GM13977 (cell line): ENCODE measurements at places on chromosomes 11 and 22.
A peak's percentile ranks its signal among the peaks of the same experiment; 100 is the strongest.

DNA sequence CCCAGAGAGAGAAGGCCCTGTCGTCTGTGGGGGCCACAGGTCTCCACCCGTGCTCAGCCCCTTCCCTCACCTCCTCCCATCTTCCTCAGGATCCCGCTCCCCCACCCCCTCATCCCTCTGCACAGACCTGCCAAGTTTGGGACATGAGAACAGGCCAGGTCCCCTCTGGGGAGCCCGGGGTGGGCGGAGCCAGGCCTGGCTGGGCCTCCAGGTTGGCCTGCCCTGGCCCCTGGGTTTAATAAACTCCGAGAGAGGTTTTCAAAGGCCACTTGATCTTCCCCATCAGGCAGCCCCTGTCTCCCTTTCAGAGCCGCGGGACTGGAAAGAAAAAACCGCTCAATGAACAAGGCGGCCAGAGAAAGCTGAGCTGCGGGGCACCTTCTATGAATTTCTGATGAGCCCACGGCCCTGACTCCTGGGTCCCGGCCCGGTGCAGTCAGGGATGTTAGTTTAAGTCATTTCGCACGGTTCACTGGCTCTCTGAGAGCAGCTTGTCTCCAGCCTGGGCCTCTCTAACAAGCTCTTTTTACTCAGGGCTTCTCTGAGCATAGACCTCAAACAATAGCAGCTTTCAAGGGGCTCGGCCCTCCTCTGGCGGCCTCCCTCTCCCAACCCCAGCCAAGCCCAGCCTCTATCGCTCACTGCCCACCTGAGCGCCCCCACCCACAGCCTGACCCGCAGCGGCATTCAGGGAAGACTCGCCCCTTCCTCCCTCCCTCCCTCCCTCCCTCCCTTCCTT is 64.8 kb downstream of the RPUSD4 start:
- DNase-seq: no peak

- no peak for DNase-seq
Measured at GRCh38 chr22:43743131-43743530, 69.0 kb downstream of the EFCAB6 start.

DNA sequence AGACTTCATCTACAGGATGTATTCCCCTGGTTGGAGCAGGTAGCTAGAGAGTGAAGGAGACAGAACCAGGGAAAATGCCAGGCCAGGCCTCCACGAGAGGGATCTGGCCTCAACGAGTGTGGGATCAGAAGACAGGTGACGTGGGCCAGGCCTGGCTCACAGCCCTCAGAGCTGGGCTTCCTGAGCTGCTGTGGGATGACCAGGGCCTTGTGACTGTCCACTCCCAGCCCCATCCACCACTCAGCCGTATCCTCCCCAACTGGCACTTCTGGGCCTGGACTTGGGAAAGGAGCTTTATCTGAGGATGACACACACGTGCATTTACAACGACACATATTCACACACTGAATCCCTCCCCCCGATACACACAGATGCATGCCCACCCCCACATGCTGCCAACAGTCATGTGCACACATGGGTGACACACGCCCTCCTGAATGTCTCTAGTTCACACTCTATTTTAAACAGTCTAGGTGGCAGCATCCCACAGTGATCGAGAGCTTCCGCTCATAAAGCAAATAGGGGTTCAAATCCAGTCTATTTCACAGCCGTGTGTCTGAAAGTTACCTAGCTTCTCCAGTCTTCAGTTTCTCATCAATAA is 93.1 kb downstream of the TP53I11 start:
- no peak for DNase-seq

GRCh38 chr11:43962383-43963278 is 20.2 kb downstream of the C11orf96 start:
- DNase-seq: no peak

DNA sequence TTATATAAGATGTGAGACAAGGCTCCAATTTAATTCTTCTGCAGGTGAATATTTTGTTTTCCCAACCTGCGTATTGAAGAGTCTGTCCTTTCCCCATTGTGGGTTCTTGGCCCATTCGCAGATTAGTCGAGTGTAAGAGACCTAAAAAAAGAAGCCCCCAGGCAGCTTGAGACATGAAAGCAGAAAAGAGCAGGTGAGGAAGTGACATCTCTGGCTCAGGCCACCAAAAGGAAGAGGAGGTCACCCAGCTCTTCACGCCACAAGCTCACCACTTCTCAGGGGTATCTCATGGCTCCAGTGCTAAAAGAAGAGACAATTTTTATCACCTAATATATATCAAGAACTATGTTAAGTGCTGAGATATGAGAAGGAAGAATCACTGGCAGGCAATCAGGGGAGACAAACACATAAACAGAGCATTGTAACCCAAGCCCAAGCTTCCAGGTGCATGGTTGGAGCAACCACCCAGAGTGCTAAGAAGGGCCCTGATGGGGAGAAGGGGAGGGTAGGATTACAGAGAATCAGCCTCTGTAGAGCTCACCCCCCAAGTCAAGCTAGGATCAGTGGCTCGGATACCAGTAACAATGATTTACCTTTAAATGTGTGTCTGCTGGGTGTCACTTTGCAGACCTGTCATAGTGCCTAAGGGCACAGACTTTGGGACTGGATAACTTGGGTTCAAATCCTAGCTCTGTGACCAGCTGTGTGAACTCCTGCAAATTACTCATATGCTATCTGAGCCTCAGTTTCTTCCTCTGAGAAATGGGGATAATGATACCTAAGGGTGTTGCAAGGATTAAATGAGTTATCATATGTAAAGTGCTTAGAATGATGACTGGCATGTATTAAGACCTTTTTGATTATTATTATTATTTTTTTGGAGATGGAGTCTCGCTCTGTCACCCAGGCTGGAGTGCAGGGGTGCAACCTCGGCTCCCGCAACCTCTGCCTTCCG is 39.2 kb downstream of the MCHR1 start:
- DNase-seq: no peak

DNA sequence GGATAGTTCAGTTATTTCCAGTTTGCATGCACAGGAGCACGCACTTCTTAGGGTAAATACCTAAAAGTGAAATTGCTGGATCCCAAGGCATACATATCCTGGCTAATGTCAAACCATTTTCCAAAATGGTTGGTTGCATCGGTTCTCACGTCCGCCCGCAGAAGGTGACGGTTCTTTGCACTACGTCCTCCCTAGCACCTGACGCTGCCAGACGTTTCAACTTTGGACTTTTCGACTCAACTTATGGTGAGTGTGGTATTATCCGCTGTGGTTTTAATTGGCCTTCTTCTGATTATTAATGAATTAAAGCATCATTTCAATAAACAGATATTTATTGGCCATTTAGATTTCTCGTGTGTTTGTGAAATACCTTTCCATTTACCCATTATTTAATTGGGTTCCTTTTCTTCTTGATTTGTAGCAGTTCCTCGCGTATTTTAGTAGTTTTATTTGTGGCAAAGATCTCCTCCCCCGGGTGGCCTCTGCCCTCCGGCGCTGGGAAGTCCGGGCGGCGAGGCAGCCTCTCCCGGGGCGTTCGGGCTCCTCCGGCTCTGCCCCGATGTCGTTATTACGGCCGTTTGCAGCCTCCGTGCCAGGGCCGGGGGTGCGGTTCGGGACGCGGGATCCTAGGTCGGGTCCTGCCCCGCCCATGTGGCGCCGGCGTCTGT is at the start of gene JHY:
Gene JHY (plus strand): TSS at position 571 of the 668 bp plus-strand sequence. CDS start 3,091 bp downstream, outside the sequence.
- DNase-seq: no peak

- no peak for DNase-seq
Measured at GRCh38 chr11:8206251-8207079, 37.6 kb upstream of the RIC3 start.

GRCh38 chr11:87430821-87431220 is 393.1 kb downstream of the TMEM135 start:
- DNase-seq: no peak

GRCh38 chr11:36431429-36432092 is 78.5 kb downstream of the TRAF6 start:
- DNase-seq: no peak

- DNase-seq: no peak
Measured at GRCh38 chr22:44926124-44926475, 83.7 kb downstream of the PHF21B start.

DNA sequence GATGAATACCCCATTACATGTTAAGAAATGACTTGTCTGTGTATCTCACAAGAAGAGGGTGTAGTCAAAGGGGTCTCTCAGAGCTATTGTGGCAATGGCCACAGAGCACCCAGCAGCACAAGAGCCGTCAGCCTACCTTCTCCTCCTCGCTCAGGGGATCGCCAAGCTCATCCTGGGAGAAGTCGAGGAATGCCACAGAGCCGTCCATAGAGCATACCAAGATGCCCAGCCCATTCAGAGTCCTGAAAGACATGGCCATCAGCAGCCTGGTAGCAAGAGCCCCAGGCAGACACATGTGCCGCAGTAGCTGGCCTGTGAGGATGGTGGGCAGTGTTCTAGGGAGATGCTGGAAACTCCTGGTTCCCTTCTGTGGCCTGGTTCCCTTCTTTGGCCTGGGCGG is 44.0 kb downstream of the HIRA start:
- DNase-seq: no peak

GRCh38 chr11:108670451-108670850 is 5.6 kb downstream of the DDX10 start:
- DNase-seq: no peak

DNA sequence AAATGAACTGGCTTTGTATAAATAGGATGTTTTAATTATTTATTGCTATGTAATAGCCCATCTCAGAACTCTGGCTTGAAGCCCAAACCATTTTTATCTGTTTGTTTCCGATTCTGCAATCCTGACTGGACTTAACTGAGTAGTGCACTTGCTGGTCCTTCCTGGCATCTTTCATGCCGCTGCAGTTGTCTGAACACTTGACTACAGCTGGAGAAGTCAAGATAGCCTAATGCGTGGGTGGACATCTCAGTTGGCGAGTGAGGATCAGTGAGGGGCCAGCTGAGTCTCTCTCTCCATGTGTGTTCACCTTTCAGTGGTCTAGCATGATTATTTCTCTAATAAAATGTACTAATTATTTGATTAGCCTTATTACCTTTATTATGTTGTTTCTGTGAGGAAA is 105.8 kb downstream of the PRMT3 start:
- DNase-seq: no peak

DNA sequence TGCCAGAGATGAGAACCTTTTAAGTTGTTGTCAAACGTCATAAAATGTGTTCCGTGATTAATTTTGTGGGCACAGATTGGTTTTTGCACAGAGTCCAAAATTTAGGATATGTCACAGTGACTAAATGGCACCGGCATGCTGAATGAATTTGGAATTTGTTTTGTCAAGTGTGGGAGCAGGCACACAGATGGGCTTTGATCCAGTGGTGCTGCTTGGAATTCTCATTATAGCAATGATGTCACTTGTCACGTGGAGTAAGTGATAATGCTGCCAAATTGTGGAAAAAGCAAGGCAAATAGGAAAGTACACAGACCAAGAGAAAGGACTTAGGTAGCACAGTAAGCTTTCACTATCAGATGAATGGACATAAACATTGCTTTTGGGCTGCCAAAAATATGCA is 8.0 kb upstream of the LIN7C start:
- no peak for DNase-seq

DNA sequence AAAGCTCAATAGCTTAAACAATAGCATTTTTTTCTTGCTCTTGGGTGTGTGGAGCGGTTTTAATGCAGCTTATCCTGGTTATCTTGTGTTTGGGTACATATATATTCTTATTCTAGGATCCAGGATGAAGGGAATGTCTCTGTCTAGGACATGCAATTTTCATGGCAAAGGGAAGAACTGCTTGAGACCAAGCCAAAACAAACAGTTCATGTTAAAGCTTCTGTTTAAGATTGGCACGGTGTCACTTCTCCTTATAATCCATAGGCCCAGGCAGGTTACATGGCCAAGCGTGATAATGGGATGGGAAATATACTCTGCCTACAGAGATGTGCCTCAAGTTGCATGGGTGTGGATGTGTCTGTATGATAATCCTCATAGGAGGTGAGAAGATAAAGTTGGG is 177.1 kb upstream of the PGR start:
- no peak for DNase-seq

DNA sequence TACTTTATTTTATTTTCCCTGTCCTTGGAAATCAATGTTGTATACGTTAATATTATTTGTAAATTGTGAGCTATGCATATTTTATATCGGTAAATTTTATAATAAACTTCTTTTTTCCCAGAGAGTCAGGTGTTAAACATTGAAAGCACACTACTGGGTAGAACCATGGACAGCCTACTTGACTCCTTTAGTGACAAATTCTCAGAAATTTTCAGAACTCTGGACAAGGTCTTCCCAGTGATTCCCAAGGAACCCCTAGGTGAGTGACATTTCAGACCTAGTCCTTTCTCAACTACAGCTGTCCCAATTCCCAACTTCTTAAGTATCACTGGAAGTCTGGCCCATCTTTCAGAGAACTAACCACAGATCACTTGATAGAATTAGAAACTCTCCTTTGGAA is 107.2 kb downstream of the RCN1 start:
- DNase-seq: no peak

DNA sequence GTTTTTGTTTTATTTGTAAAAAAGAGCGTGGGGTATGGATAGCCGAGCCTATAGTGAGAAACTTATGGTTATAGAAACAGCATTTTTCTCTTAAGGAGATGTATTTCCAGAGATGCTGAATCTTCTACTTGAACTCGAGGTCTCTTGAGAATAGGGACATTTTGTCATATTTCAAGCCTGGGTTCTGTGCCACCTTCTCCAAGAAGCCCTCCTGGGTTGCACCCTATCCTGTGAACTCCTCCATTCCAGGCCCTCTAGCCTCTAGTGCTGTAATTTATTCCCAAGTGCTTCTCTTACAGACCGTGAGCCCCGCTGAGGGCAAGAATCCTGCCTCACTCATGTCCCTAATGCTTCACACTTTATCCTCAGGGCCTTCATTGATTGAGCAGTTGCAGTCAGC is 108.6 kb downstream of the KIAA1671 start:
- no peak for DNase-seq

GRCh38 chr11:6771926-6772893 is at the start of gene OR2AG2:
Gene OR2AG2, minus strand, starts transcription at chr11:6771976. Its CDS starts 3,019 bp downstream, at chr11:6768957.
- DNase-seq: peak; percentile 33

GRCh38 chr11:121482231-121483129 is 29.7 kb upstream of the SORL1-AS1 start:
- peak; percentile 45 for DNase-seq

DNA sequence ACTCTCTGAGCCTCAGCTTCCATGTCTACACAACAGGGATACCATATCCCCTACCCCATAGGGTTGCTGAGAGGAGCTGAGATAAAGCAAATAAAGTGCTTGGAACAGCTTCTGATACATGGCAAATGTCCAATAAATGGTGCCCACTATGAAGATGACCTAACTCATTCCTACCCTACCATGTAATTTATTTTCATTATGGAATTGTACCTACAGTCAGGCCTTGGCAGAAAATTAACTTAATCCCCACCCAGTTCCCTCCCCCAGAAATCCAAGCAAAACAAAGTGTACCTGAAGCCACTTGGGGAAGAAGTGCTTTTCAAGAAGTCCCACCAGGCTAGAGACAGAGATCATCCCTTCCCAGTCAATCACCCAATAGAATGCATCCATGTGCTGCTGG is 10.8 kb downstream of the SRRD start:
- no peak for DNase-seq

DNA sequence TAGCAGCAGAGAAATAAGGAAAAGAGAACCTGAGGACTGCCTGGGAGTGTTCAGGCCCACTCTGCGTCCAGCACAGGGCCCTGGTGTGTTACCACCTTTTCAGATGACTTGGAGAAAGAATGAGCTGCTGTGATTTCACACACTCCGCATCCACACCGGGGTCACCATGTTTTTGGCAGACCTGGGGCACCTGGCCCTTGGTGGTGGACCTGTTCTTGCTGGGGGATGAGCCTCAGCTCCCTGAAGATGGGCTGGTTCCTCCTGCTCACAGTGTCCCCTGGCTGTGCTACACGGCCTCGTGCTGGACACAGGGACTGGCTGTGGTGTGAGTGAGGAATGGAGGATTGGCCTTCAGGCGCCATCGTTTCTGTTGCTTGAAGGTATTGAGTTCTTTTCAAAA is 1381.4 kb downstream of the TBC1D22A start:
- no peak for DNase-seq

GRCh38 chr11:9136741-9137140 is 45.3 kb upstream of the SCUBE2 start:
- DNase-seq: no peak
